ENCODE measurements at places on chromosomes 5 and 9.

DNA sequence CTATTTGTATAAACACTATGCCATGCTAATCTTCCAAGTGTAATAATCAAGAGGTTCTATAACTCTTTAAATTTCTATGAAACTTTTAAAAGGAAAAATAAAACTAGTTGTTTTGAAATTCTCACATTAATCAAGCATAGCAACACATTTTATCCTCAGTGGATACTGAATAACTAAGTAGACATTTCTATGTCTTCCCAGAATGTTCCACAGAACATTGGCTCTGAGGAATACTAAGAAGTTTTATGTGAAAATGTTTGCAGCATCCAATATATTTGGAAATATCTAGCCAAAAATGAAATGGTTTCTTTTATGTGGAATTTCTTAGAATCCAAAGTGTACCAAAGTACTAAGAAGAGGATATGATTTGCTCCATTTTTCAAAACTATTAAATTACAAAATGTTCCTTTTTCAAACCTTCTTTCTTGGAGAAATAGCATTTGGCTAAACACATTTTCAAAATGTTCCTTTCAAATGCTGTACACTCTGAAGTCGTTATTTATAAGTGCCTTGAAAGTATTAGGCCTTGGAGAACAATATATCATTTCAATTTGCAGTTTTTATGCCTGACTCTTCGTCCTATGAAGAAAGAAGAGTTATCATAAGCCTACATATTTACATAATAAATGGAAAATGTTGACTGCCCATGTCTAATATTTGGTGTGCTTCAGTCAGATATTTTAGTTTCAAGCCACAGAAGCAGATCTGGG lies 175.6 kb upstream of the COX7C start:
- no peak for DNase-seq

DNA sequence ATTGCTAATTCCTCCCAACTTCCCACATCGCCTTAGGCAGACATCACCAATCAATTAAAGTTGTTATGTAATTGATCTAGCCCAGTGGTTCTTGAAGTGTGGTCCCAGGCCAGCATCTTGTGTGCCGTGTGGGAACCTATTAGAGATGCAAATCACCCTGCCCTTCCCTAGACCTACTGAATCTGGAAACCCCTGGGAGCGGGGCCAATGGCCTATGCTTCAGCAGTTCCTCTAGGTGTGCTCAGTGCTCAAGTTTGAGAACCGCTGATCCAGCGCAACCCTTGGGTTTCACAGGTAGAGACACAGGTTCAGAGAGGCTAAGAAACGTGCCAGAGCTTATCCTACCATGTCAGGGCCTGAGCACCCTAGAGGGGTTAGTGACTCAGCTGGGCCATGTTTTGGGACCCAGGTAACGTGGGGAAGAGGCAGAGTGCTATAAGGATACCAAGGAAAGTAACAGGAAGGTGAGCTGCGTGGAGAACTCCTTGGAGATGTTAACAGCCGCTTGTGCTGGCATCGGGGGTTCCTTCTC lies 4.4 kb downstream of the SLC34A1 start:
- no peak for DNase-seq

DNA sequence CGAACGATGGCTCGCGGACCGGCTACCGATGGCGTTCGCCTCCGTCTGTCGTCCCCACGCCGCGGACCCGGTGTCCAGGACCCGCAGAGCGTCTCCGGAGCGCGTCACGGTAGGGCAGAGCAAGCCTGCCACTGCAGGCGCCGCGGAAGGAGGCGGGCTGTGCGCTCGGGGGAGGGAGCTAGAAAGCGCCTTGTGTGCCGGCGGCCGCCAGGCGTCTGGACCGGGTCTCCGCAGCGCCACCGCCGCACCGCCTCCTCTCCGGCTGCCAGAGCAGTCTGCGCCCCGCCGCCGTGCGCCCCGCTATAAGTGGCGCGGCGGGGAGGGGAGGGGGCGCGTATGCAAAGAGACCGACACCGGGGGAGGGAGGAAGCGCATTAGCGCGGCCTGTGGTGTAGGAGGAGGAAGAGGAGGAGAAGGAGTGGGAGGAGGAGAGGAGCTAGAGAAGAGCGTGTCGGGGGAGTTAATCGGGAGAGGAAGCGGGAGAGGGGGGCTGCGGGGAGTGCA lies at the start of gene ENC1:
Gene ENC1 (minus strand): TSS at position 279 of the 504 bp plus-strand sequence. CDS start 4,243 bp downstream, outside the sequence.
- peak; percentile 86 for DNase-seq

DNA sequence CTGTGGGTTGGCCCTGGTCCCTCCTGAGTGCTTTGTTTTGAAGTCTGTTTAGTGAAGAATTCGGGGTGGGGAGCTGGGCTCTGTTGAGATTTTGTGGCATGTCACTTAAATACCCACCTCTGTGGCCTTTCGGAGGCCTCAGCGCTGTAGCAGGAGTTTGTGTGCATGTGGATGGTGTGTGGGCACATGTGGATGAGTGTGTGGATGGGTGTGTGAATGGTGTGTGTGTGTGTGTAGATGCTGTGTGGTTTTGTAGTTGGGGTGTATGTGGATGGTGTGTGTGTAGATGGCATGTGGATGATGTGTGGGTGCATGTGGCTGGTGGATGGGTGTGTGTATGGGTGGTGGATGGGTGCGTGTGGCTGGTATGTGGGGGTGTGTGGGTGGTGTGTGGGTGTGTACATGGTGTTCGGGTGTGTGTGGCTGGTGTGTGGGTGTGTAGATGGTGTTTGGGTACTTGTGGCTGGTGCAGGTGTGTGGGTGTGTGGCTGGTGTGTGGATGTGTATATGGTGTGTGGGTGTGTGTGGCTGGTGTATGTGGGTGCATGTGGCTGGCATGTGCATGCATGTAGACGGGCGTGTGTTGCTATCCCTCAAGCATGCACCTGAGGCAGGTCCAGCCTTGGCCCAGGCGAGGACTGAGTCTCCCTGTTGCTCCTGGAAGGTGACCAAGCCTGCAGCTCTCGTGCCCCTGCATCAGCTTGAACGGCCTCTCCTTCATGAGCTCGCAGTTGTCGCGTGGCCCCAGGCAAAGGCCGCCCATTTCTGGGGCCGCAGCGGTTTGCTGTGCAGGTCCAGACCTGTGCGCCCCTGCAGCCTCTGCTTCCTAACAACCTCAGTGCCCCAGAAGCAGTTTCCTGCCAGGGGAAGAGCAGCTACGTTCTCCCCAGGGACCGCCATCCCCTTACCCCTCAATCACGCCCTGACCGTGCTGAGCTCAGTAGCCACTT lies 54.0 kb upstream of the FCN2 start:
- no peak for DNase-seq

- DNase-seq, result no peak
Measured at GRCh38 chr9:90365666-90366065, 277.0 kb downstream of the DIRAS2 start.

- DNase-seq, result no peak
Measured at GRCh38 chr5:16585041-16585667, 31.6 kb downstream of the RETREG1 start.

GRCh38 chr9:135416664-135417290 lies 62.8 kb upstream of the PPP1R26 start:
- DNase-seq, result no peak

- DNase-seq, result no peak
Measured at GRCh38 chr9:135139366-135139959, 52.0 kb downstream of the OLFM1 start.

DNA sequence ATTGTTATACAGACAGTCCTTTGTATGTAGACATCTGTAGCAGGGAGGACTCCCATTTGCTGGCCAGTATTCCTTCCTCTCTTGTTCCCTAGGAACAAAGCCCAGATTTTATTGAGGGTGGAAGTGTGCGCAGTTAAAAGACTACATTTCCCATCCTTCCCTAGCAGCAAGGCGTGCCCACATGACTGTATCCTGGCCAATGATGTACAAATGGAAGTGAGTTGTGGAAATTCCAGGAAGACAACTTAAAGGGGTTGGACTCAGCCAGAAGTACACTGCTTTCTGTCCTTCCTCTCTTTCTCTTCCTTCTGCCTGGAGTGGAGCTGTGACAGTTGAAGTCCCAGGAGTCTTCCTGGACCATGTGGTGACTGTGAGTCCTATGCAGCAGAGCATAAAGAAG lies 89.0 kb downstream of the HRH2 start:
- no peak for DNase-seq

- no peak for DNase-seq
Measured at GRCh38 chr5:127306647-127307046, 16.1 kb downstream of the MEGF10 start.

GRCh38 chr5:176619203-176619568 lies 9.2 kb upstream of the GPRIN1 start:
- DNase-seq, result peak; percentile 73

GRCh38 chr9:87763286-87763685 lies 37.4 kb downstream of the CTSL start:
- no peak for DNase-seq

GRCh38 chr5:115467628-115468027 lies 76.9 kb downstream of the FEM1C start:
- DNase-seq, result no peak

- no peak for DNase-seq
Measured at GRCh38 chr5:142320851-142321560, 3.8 kb downstream of the SPRY4 start.

DNA sequence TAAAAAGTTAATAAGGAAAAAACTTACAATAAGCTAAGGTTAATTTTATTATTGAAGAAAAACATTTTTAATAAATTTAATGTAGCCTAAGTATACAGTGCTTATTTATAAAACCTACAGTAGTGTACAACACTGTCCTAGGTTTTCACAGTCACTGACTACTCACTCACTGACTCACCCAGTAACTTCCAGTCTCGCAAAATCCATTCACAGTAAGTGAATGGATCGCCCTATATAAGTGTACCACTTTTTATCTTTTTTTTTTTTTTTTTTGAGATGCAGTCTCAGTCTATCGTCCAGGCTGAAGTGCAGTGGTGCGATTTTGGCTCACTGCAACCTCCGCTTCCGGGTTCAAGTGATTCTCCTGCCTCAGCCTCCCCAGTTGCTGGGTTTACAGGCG lies 47.7 kb downstream of the FNIP1 start:
- no peak for DNase-seq

DNA sequence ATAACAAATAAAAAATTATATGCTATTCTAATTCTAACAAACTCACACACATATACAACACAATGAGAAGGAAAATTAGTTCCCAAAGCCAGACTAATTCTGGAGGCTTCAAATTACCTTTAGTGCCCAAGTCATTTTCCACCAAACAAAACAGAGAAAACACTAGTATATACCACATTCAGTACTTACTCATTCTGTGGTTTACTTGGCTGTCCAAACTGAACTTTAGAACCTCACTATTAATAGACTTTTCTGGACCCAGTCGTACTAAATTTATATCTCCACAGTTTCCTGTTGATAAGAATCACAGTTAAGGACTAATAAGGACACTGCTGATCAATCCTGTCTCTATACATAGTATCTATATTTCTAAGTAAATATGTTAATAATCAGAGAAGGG lies 66.4 kb downstream of the SETX start:
- DNase-seq, result peak; percentile 41

DNA sequence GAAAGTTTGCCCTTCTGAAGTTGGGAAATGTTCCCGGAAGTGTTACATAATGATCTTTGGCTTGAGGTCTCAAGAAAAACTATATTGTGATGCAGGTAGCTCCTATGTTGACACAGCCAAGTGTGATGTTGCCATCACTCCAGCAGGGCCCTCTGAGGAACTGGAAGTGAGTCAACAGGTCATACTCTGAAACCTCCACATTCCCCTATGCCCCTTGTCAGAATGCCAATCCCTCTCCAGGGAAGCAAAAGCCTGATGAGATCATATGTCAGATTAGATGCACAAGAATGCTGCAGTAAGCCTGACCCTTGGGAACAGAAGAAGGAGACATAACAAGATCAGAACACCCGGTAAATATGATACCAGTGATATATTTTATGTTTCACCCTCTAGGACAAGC lies 66.8 kb upstream of the ITGA2 start:
- DNase-seq, result peak; percentile 88

DNA sequence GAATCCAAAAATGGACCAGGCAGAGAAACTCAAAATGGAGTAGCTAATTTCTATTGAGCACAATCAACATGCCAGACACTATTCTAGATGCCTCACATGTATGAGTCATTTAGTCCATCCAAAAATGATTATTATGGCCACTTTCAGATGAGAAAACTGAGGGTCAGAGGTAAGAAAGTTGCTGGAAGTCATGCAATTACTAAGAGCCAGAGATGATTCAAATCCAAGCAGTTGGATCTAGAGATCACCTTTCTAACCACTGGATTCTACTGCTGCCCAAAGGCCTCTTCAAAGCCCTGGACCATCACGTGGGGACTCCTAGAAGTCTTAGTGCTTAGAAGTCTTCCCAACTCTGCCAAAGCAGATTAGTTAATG lies 51.8 kb upstream of the HMHB1 start:
- no peak for DNase-seq

GRCh38 chr5:138457531-138458275 lies 7.6 kb upstream of the EGR1 start:
- no peak for DNase-seq

GRCh38 chr5:126100767-126101166 lies 322.4 kb upstream of the GRAMD2B start:
- DNase-seq, result no peak

- no peak for DNase-seq
Measured at GRCh38 chr5:14870337-14871213, 1.0 kb downstream of the ANKH start.

DNA sequence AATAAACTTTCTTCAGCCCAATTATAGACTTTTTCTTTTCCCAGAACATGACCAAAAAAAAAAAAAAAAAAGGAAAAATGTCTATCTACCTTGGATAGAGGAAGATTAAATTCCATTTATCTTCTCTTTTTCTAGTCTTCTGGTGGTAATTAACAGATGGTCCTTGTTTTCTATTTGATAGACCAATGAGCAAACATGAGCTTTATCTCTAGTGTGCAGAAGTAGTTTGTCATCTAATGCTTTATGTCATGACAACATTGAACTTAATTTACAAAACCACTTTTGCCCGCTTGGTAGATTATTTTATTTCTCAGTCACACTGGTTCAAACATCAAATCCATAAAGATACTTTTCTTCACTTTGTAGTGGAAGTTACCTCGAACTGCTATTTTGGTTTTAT lies 69.5 kb upstream of the ELL2 start:
- no peak for DNase-seq

DNA sequence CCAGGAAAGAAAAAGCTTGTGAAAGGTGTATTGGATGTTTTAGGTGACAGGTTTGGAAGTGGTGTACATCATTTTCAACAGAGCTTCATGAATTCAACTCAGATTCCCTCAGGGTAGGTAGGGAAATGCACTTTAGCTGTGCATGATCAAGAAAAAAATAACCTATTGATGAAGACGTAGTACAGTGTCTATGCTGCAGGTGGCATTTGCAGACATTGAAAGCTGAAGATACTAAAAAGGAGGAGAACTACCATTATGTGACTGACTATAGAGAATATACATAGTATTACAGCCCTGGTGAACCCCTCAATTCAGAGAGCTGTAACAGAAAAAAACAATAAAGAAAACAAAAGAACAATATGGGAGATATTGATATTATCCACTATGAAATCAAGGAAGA lies 2344.7 kb upstream of the ACO1 start:
- DNase-seq, result no peak

- DNase-seq, result no peak
Measured at GRCh38 chr5:147474140-147474539, 35.7 kb downstream of the DPYSL3 start.

GRCh38 chr9:78304357-78304756 lies 7.4 kb downstream of the PSAT1 start:
- DNase-seq, result no peak
